Gastrocnemius medialis (tissue), 4 donors: ENCODE measurements at places on chromosomes 1 and 21.
A peak's percentile ranks its signal among the peaks of the same experiment; 100 is the strongest.

DNA sequence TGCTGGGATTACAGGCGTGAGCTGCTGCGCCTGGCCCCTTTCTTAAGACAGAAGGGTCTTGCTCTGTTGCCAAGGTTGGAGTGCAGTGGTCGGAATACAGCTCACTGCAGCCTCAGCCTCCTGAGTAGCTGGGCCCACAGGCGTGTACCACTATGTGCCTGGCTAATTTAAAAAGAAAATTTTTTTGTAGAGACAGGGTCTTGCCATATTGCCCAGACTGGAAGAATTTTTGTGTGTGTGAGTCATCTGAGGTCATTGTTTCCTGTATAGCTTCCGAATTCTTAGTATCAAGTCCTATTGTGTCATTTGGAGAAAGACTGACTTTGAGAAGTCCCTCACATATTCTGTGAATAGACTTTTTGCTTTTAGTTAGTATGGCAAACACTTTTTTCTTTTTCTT, 4.7 kb downstream of the SZRD1 start:
- DNase-seq: no peak
- H3K4me3 ChIP-seq: no peak overlapping the region
- H3K4me1 ChIP-seq: peaks cover 70% of the 10 kb centered on the region
- H3K36me3 ChIP-seq: no peaks in the 10 kb centered on the region
- H3K27ac ChIP-seq: peak overlapping the region; percentile 41

DNA sequence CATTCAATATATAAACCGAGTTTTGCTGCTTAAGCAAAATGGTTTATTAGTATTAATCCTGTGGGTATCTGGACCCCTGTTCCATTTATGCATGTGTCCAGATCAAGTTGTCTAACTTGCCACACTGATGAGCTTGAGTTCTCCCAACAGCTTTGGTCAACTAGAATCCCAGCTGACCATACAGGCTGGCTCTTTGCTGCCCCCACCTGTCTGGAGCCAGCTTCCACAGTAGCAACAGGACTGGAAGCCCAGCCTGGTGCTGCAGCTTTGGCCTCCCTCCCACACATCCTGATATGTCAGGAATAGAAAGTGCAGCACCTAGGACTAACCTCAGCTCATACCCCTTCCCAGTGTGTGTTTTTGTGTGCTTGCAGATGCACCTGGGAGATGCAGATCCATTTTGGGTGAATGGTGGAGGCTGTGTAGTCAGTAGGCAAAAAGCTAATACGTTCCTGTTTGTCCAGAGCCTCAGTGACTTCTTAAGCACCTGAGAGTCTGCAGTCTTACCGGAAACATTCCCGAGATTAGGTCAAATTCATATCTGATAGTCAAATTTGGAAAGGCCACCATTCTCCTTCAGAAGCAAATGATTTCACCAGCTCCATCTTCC, 40.9 kb upstream of the BEND5 start:
- DNase-seq: peak; percentile 11
- H3K4me1 ChIP-seq: no peaks in the 10 kb centered on the region
- H3K36me3 ChIP-seq: no peaks in the 10 kb centered on the region
- no peak overlapping the region for H3K27ac ChIP-seq

GRCh38 chr21:14711287-14711686, 165.2 kb upstream of the SAMSN1 start:
- no peaks in the 10 kb centered on the region for H3K27me3 ChIP-seq
- DNase-seq: no peak
- H3K27ac ChIP-seq: no peak overlapping the region
- no peaks in the 10 kb centered on the region for H3K4me1 ChIP-seq
- no peak overlapping the region for H3K4me3 ChIP-seq
- H3K36me3 ChIP-seq: no peaks in the 10 kb centered on the region

DNA sequence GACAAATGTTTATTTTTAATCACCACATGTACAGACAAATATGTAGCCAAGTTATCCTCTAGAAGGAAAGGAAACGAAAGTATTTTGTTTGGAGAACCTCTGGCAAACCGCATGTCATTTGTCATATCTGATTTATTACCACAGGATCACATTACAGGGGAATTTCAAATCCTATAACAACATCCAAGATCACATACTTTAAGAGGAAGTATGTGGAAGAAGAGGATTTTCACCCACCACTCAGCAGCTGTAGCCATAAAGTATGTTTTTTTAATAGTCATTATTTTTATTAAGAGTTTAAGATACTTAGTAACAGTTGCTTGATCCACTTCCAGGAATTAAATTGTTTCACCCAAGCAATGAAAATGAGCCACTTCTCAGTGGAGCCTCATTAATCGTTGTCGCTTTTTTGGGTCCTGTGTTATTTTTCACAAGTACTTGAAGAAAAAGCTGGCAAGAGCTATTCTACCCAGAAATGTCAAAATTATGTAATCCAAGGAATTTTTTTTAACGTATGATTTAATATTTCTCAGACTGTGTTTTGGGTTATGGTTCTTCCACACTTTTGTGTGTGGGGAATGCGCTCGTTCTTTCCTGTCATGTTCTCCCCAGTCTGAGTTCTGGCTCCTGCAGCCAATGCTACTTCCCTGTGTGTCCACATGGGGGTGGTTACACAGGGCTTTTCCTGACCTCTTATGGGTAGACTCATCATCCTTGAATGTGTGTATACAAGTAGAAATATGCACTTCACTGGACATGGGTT, 6.9 kb downstream of the SERTAD4 start:
- no peak overlapping the region for H3K27ac ChIP-seq
- H3K4me3 ChIP-seq: no peak overlapping the region
- no peak for DNase-seq
- H3K36me3 ChIP-seq: no peaks in the 10 kb centered on the region
- H3K27me3 ChIP-seq: no peaks in the 10 kb centered on the region

GRCh38 chr1:114715952-114716303, 643 bp downstream of the NRAS start:
- H3K4me3 ChIP-seq: peak overlapping the region; percentile 70
- H3K4me1 ChIP-seq: peaks cover 38% of the 10 kb centered on the region
- H3K27ac ChIP-seq: peak overlapping the region; percentile 84
- no peak for DNase-seq
- no peaks in the 10 kb centered on the region for H3K36me3 ChIP-seq
- H3K27me3 ChIP-seq: no peaks in the 10 kb centered on the region

- no peaks in the 10 kb centered on the region for H3K27me3 ChIP-seq
- peaks cover 14% of the 10 kb centered on the region for H3K4me1 ChIP-seq
- no peak overlapping the region for H3K4me3 ChIP-seq
These were observed 98.1 kb upstream of the NRIP1 start for GRCh38 chr21:15162921-15163320.

GRCh38 chr1:19219451-19219850, 9.4 kb upstream of the UBR4 start:
- no peaks in the 10 kb centered on the region for H3K27me3 ChIP-seq
- peak; percentile 53 for DNase-seq
- peak overlapping the region; percentile 74 for H3K27ac ChIP-seq
- no peaks in the 10 kb centered on the region for H3K36me3 ChIP-seq
- H3K4me3 ChIP-seq: no peak overlapping the region

GRCh38 chr1:231694465-231695077, 68.0 kb downstream of the DISC1 start:
- H3K4me3 ChIP-seq: peak overlapping the region; percentile 31
- H3K36me3 ChIP-seq: no peaks in the 10 kb centered on the region
- peak overlapping the region; percentile 47 for H3K27ac ChIP-seq
- no peak for DNase-seq
